ENCODE measurements at places on chromosomes 3 and 15.

GRCh38 chr3:7158516-7158915 lies 297.6 kb downstream of the GRM7 start:
- DNase-seq, result no peak

- DNase-seq, result no peak
Measured at GRCh38 chr3:14267976-14268375, 89.4 kb downstream of the LSM3 start.

DNA sequence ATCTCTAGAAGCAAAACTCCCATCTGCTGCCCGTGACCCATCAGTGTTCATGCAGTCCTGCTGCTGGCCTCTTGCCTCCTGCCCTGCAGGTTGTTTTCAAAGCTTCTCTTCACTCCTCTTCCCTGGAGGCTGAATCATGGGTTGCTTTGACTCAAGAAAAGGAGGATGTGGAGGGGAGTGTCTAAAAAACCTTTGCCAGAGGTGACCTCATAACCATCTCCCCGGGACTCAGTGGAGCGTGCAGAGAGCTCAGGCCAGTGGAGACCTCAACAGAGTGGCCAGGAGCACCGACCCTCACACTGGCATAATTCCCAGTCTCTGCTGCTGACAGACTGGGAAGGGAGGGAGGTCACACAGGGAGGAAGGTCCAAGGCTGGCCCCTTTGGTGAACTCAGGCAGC lies 60.9 kb upstream of the ITGA11 start:
- DNase-seq, result no peak

DNA sequence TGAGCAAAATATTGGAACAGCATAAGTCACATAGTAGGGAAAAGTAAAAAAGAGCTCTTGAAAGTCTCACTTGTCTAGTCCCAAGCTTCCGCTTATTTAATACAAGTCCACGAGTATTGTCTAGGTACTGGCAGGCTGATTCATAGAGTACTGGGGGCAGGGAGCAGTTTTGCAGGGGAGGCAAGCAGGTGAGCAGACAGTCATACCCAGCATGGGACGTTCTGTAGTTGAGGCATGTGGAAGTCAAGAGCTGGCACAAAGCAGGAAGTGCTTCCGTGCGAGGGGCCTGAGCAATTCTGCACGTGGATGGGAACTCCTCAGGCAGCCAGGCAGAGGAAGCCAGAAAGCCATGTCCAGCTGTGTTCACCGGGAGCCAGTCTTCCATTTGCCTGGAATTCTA lies 287.6 kb downstream of the EPHB1 start:
- no peak for DNase-seq

- no peak for DNase-seq
Measured at GRCh38 chr3:12995389-12996180, 77.6 kb downstream of the IQSEC1 start.

- no peak for DNase-seq
Measured at GRCh38 chr3:160720123-160720746, 35.8 kb upstream of the PPM1L start.

GRCh38 chr3:65196663-65197062 lies 508.9 kb upstream of the ADAMTS9 start:
- no peak for DNase-seq

DNA sequence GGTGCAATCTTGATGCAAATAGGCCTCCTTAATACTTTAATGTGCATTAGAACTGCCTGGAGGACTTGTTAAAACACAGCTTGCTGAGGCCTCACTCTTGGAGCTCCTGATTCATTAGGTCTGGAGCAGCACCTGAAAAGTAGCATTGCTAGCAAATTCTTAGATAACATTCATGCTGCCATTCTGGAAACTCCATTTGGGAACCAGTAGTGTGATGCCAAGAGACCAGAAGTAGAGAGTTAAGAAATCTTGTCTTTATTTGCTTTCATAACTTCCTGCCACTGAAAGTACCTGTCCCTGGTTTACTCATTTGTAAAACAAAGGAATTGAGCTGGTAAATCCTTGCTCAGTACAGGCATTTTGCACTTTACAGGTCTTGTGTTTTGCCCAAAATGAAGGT lies 72.0 kb downstream of the RAP2B start:
- DNase-seq, result no peak

DNA sequence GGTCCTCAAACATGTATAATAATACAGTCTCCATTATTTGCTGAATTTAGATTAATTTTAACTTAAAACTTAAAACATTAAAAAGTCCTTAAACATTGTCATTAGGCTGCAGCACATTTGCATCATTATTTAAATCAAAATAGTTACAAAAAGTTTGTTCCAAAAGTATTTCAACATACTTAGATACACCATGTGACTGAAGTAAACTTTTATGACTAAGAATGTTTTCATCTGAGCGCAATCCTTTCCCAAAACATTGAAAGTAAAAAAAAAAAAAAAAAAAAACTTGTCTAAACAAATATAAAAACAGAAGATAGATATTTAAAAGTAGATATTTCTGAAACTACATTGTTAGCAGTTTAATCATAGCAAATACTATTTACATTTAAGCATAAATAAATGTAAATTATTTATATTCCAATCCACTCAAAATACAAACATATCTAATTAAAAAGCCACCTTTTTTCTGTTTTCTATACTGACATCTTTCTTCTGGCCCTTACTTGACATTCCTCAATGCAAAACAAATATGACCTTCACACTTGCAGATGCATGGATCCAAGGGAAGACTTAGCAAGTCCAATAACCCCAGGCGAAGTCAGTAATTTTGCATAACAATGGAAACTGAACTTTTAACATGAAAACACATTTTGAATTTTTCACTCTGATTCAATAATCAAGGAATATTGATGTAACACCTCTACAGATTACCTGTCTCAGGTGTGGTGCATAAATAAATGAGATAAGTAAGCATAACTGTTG lies 10.3 kb downstream of the FAM227B start:
- DNase-seq, result no peak

- no peak for DNase-seq
Measured at GRCh38 chr15:48823237-48823636, 12.4 kb upstream of the CEP152 start.

- DNase-seq, result no peak
Measured at GRCh38 chr3:45965653-45966052, 22.4 kb downstream of the CXCR6 start.

- no peak for DNase-seq
Measured at GRCh38 chr3:56880720-56881575, 79.2 kb upstream of the ARHGEF3 start.

All from MM.1S (cell line).